ENCODE measurements at places on chromosomes 3 and 15. TPM values are rescaled to one million over a fixed set of nuclear protein-coding genes. Genes with fewer than 3 reads are reported as not detected.

ABI3BP gene
- polyA plus RNA-seq = not detected

DNA sequence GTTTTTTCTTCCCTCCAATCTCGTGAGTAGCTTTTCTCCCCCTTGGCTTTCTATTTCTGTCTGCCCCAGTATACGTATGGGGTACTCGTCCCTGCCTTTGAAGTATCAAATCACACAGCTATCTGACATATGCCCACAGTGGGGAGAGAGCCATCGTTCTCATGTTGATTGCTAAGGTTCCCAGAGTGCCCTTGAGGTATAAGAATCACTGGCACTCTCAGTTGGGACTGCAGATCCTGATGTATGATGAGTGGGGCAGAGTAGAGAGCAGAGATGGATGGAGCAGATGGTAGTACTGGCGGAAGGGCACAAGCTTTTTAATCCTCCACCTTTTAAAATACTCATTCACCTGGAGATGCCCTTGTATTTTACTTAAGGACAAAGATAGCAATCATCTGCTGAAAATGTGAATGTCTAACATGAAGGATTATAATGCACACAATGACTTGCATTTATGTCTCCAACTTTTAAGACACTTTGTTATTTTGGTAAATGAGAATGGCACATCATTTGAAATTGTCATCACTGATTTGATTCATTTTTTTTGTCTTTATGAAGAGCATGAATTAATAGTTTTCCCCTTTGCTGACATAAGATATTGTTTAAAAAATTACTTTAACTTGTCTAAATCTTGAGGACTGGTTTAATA lies 239.6 kb downstream of the NR1D2 start:
- no peak for DNase-seq

DNA sequence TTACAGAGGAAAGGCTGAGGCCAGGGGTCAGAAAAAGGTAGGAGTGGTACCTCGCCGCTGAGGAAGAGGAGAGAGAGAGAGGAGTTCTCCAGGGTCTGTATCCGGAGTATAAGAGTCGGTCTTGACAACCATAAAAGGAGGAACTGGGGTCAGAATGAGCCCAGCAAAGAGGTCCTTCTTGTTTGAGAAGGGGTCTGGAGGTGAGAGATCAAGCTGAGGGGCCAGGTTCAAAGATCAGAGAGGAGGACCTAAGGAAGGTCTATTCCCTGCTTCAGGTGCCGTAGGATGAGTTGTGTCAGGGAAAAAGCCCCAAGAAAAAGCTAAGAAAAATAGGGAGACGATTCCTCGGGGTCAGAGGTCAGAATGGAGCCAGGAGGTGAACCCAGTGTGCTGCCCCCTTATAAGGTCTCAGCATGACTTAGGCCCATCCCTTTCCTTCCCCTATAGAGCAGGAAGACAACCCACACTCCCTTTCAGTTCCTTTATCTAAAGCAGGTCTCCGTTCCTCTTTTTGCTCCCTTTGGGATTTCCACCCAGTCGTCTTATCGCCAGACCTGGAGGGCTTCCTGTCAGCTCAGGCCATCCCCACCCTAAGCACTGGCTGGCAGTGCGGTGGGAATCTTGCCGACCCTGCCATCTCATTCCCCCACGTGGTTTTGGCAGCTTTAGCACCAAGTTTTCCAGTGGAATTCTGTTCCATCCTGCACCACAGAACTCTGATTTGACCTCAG lies 651 bp downstream of the MTMR14 start:
- DNase-seq = peak; percentile 92

- no peak for DNase-seq
These were observed 60.6 kb downstream of the SUCLG2 start for GRCh38 chr3:67593761-67594234.

- no peak for DNase-seq
These were observed 47.3 kb upstream of the PHLDB2 start for GRCh38 chr3:111811811-111812210.

DNA sequence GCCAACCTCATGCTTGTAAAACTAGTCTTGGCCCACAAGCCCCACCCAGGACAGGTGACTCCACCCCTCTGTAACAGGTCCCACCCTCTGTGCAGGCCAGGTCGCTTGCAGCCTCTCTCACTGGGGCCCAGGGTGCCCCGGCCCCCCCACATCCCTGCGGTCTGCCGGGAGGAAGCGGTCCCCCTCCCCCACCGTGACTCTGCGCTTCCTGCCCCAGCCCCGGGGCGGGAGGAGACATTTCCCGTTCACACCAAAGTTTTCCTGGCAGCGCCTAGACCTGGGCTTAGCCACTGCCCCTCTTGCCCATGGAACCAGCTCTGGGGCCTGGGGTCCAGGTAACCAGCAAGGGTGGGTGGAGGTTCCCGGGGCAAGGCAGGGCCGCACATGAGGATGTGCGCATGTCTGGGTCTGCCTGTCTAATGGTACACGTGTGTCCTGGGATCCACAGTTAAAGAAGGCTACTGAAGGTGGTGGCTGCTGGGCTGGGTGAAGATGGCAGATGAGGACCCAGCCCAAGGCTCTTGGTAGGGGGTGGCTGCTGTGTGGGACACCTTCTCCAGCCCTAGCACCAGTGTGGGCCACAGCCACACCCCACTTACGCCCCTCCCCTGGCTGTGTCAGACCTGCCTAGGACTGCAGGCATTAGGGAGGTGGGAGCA lies 8.4 kb downstream of the NBEAL2 start:
- peak; percentile 81 for DNase-seq

DNA sequence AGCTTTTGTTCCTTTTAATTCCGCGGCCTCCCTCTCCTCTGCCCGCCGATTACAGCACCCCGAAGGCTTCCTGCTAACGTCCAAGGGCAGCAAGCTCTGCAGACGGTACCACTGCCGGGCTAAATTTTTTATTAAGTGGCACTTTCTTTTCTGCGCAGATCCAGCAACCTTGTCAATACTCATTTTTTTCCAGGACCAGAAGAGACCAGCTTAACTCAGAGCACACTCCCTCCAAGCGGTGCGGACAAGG lies 542 bp upstream of the MEIS2 start:
- DNase-seq = no peak

OR5K2 gene
- polyA plus RNA-seq = not detected

DNA sequence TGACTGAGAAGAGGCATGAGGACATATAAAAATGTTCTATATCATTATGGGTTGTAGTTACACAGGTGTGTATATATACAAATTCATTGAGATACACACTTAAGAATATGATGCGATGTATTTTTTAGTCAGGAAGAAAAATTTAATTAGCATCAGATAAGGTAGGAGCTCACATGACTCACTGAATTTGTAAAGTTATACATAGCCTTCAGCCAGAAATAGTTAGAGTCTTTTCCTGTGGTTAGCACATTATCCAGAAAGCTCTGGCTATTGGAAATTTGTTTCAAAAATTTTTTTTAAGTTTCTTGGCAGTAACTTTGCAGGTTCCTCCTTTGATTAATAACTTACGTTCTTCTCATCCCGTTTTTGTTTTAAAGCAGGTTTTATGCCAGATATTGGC lies 88.6 kb downstream of the STT3B start:
- no peak for DNase-seq

RTP3 gene
- polyA plus RNA-seq = not detected

GRCh38 chr3:113532698-113533533 lies 561 bp downstream of the SIDT1 start:
- DNase-seq = no peak

GRCh38 chr3:19539518-19540392 lies 391.4 kb downstream of the KCNH8 start:
- no peak for DNase-seq

GRCh38 chr3:125679258-125679657 lies 84.0 kb upstream of the OSBPL11 start:
- no peak for DNase-seq

PPM1L gene
- polyA plus RNA-seq = 5.8 TPM

DNA sequence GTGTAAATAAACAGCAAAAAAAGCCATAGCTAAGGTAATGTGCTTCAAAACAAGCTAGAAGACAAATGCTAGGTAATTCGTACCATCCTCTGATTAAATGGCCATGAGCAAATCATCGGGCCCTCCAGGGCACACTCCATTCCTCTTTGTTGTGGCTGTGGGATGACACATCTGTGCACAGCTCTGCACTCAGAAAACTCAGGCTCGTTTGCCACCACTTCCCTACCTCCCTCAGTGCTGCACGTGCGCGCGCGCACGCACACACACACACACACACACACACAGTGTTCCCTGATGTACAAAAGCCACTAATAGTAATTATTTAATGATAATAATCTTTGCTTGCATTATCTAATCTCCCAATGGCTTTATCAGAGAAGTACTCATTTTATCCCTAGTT lies 336.6 kb downstream of the FEZF2 start:
- DNase-seq = no peak

CACNA2D2 gene
- 0.09 TPM for polyA plus RNA-seq

RASGRF1 gene
- polyA plus RNA-seq = not detected

- peak; percentile 9 for DNase-seq
These were observed 768 bp upstream of the SEMA5B start for GRCh38 chr3:123028233-123028828.

TMEM207 gene
- not detected for polyA plus RNA-seq

WDR72 gene
- polyA plus RNA-seq = not detected

DNA sequence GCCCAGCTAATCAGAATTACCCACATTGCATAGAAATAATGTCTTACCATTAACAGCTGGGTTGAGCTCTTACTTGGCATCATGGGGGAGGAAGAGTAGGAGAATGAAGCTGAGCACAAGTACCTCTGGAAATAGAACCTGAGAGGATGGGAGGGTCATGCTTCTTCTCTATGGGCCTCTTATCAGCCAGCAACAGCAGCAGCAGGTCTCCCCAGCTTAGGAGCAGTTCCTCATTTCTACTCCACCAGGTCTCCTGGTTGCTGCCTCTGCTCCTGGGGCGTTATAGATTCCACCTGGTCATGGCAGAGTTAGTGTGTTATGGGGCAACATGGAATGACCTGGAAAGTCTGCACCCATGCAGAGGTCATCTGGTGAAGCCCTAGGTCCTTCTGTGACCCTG lies 3.4 kb downstream of the FSD2 start:
- DNase-seq = no peak

GRCh38 chr15:34366271-34367065 lies 528 bp downstream of the LPCAT4 start:
- DNase-seq = no peak

GRCh38 chr15:50135031-50135551 lies 16.1 kb upstream of the ATP8B4 start:
- no peak for DNase-seq

PIGZ gene
- 1.6 TPM for polyA plus RNA-seq

DNA sequence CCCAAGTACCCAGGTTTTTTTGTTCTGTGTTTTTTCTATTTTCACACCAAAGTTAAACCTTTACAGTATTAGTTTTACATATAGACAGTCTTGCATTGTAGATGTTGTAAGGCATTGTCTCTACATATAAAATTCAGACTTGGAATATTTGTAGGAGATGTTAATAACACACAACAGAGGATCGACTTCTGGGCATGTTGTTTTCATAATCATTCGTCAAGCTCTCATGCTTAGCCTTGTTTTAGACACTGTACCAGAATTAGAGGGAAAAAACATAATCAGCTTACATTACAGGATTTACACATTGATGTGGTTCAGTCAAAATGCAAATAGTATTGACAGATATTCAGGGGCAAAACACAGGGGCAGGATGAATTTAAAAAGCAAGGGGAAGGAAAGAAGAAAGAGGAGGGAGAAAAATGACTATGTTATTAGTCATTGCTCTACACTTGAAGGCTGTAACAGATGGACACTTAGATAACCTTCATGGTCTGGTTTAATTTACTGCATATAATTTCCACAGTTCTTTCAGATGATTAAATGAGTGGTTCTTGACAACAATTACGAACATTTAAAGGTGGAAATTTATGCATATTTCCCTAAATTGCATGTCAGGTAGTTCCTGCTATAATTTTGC lies 7.5 kb downstream of the CMSS1 start:
- DNase-seq = no peak

- no peak for DNase-seq
These were observed 86.9 kb upstream of the TCF12 start for GRCh38 chr15:56831467-56832005.

GRCh38 chr3:138418601-138419206 lies 15.7 kb upstream of the ESYT3 start:
- DNase-seq = no peak
